ENCODE measurements at places on chromosomes 1 and 21.

DNA sequence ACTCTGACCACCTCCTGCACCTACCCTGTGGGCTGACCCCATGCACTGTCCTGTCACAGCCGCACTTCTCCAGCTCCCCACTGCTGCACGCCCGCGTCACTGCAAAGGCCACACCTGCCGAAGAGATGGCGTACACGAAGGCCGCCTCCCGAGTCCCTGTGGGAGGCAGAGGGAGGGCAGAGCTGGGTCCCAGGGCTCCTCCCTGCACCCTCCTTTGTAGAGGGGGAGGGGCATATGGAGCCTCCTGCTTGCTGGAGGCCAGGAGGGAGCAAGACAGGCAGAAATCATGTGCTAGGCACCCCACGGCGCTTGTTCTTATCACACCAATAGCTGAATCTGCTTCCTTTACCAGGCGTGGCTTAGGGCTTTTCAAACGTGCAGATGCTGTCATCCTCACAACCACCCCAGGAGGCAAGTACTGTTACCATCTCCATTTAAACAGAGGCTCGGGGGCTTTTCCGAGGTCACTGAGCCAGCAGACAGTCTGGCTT is 21.4 kb downstream of the WNT4 start:
- DNase-seq, result no peak

DNA sequence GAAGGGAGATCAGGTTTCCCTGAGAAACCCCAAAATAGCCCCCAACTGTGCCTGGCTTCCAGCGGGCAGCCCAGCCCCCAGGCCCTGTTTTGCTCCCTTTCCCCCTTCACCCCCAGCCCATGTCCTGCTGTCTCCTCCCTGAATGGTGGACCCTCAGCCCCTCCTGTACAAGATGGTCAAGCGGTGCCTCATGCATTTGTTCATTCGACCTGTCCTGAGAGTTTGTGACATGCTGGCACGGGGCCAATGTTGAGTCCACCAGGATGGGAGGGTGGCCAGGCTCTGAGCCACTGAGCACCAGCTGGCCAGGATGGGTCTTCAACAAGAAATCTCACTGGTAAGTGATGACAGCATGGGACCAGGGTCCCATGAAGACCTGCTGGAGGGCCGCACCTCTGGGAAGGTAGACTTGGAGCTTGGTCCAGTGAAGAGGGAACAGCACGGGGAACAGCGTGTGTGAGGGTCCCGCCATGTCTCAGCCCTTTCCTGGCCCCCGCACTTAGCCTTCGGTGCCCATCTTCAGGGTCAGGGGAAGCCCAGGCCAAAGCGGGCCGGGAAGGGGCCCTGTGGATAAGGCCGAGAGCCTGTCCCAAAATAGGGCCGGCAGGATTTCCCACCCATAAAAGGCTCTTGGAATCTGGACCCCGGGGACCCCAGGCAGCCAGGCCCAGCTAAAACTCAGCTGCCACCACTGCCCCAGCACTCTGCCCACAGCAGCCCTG is at the start of gene CALML6:
Gene CALML6 (plus strand): TSS at position 290 of the 722 bp plus-strand sequence. CDS start 21 bp downstream, at position 311.
- no peak for DNase-seq

GRCh38 chr1:168433238-168433637 is 110.6 kb downstream of the XCL2 start:
- DNase-seq, result no peak

- DNase-seq, result peak; percentile 48
These were observed at the start of gene PHLDA3 for GRCh38 chr1:201468844-201469644. TSS of gene PHLDA3 (minus strand) at chr1:201469188. CDS start at chr1:201468786, 402 bp downstream.

DNA sequence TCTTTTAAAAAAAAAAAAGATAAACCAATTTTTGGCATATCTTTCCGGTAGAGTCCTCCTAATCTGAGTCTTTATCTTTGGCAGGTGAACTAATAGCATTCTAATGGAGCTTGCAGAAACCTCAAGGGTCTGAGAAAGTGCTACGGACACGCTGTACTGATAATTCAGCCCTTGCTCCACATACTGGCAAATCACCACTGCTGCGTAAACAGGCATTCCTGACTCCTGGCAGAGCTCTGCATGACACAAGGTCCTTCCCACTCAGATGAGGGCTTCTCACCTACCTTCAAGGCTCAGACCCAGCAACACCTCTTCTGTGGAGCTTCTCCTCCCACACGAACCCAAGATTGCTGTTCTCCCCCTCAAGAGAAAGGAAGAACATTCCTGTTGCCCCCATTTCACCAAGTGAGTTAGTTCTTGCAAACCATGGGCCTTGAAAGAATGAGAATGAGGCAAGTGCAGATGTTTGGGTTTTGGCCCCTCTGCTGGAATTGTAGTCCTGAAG is 48.0 kb downstream of the LYST start:
- DNase-seq, result no peak

DNA sequence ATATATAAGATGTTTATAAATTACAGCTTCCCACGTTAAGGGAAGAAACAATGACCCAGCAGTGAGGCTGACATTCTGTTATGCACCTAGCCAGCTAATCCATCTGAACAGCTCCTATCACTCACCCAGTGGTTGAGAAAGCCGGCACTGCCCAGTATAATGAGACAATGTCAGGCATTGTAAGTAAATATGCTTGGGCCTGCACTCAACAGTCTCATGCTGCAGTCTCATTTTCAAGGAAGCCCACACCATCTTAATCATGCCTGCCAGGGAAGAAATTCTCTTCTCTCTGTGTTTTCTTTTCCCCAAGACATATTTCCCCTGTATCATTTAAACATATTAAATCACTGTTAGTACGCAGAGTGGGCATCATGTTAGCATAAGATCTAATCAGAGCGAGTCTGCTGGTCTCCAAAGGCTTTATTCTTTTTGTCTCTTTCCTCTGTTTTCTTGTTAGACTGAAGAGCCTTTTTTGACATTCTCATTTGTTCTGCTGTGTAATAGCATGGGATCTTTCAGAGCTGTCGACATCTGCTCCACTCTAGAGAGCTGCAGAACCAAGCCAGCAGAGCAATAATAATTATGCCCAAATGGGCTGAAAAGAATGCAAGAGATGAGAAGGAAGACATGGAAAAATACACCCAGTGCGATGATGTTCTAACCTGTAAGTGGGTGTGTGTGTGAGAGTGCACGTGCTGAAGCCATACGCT is 67.6 kb upstream of the SLC22A15 start:
- DNase-seq, result no peak

DNA sequence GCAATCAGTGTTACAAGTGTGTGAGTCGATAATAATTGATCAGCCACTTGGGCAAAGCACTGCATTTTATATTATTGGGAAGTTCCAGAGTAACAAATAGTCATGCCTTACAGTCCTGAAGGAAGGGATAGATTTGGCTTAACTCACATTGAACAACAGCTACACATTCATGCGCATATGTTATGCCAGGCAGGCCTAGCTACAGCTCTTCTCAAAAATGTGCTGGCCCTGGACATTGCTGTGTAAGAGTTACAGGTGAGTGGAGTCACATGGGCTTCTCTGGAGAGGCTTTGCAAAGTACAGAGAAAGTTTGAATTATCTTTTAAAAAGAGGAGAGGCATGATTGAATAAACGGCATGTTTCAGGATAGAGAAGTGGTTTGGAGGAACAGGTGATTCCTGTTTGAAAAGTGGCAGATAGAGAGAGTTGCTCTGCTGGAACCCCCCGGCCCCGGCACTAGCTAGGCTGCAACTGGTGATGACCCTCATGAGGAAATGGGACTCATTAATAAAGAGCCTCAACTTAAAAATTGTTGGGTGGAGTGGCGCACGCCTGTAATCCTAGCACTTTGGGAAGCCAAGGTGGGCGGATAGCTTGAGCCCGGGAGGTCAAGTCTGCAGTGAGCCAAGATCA is 200.6 kb downstream of the CRB1 start:
- DNase-seq, result no peak

GRCh38 chr21:19343711-19344110 is 940.1 kb upstream of the TMPRSS15 start:
- DNase-seq, result no peak

- DNase-seq, result peak; percentile 63
These were observed 19.5 kb upstream of the NCMAP start for GRCh38 chr1:24536391-24536840.

GRCh38 chr1:163168053-163168452 is 34.7 kb downstream of the RGS5 start:
- no peak for DNase-seq

GRCh38 chr1:214397497-214397896 is 116.5 kb downstream of the SMYD2 start:
- DNase-seq, result no peak
